ENCODE measurements at places on chromosomes 4 and X.

DNA sequence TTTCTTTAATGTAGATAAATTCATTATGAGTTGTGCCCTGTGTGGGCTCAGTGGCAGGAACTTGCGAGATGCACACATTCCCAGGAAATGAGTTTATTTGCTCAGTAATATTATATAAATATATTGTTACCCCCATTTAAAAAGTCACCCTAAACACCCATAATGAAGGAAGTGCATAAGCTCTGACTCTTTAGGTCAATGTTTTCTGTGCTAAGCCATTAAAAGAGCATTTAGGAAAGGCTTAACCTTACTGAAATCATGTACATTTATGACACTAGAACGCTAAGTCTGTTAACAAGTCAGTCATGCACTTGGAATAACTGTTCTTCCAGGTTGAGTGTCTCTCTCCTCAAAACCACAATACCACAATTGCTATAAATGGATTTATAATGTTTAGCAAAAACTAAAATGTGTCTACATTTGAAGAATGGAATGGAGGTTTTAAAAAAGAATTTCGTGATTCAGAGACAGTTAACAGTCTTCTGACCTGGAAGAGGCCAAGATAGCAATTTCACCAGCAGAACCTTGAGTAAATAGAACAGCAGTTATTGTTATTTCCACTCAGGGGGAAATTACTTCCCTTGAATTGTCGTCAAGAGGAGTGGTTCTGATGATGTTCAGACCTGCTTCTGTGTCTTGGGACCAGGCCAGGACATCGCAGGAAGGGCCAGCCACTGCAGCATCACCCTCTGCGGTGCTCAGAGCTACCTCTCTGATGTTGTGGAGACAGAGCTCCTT is 91.1 kb upstream of the VEGFC start:
- no peak for DNase-seq

DNA sequence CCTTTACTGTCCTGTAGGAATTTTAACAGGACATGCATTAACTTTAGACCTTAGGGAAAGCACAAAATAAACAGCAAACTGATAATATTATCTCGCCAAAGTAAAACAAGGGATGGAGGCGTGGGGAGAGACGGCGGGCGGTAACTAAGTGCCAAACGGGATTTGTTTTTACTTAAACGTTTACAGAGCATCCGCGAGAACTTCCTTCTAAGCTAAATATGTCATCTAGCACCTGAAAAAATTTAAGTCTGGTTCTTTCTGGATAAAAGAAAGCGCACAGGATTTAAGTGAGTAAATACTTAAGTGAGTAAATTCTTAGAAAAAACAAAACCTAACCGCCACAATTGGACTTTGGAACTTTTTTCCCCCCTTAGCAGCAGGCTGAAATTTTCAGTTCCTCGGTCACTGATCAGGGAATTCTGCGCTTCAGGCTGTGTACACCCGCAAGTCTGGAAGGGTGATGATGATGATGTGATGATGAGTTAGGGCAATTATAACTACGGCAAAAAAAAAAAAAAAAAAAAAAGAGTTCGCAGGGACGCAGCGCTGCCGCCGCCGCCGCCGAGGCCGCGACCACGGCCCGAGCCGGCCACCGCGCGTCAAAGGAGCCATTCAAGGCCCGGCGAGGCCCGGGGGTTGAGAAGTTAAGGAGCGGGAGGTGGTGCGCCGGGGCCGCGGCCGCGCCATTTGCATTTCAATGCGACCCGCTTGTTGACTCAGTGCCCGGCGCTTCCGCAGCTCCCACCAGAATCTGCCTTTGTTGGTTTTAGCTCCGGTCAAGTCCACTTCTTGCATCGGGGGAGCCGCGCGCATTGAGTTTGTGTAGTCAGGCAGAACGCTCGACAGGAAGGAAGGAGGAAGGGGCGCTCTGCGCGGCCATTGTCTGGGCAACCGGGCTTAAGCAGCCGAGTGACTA is 108.8 kb downstream of the SPRY1 start:
- no peak for DNase-seq

DNA sequence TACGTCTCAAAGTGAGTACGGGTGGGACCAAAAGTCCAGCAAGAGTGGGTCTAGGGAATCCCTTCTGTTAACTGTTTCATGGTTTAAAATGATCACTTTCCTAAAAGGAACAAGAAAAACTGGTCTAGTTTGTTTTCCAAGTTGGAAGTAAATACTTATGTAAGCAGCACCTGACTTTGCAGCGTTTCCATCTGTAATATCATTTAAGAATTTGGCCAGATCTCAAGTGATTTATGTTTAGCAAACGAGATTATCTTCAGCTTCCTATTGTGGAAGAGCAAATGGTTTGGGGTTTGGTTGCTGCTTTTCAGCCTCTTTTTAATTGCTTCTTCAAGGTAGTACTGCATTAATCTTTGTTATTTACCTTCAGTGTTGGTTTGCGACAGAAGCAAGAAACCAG is 50.4 kb downstream of the FHIP1A start:
- DNase-seq: peak; percentile 58

DNA sequence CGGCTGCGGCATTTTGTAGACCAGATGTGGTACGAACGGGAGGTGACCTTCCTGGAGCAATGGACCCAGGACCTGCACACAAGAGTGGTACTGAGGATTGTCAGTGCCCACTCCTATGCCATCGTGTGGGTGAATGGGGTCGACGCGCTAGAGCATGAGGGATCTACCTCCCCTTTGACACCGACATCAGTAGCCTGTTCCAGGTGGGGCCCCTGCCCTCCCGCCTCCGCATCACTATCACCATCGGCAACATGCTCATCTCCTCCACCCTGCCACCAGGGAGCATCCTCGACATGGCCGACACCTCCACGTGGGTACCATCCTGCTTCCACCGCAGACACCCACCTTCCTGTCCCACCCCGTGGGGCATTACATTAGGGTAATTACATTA is 46.2 kb downstream of the SMARCA5 start:
- DNase-seq: no peak

- DNase-seq: no peak
These were observed 13.4 kb downstream of the RBMX start for GRCh38 chrX:136867096-136867491.
